ENCODE measurements at places on chromosomes 16 and 17.
A peak's percentile ranks its signal among the peaks of the same experiment; 100 is the strongest.

- DNase-seq, result no peak
Observed at GRCh38 chr17:602436-602835, 112.2 kb downstream of the VPS53 start.

DNA sequence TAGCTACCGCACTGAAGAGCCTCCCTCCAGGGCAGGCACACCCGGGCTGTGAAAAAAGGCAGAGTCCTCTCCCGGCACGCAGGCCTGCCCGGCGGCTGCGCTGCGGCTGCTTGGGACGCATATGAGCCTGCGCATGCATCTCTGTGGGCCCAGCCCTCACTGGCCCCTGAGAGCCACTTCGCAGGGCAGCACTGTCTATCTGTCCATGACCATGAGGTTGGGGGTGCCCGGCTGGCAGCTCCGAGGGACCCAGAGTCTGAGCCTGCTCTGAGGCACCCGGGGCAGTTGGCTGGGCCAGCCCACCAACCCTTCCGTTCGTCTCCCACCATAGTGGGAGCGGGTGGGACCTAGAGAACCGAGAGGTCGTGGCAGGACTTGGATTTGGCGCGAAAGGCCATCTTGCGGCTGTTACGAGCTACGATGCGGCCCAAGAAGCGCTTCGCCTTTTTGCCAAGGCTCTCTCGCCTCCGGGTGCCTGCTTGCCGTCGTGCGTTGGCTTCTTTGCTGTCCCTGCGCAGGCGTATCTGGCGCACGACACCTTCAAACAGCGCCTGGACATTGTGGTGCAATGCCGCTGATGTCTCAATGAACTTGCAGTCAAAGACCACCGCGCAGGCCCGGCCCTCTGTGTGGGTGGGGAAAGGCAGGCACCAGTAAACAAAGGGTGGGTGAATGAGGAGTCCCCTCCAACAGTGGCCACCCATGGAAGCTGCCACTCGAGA lies 3.2 kb upstream of the CDH16 start:
- DNase-seq, result no peak

GRCh38 chr16:88951501-88951900 lies 25.5 kb downstream of the CBFA2T3 start:
- no peak for DNase-seq

DNA sequence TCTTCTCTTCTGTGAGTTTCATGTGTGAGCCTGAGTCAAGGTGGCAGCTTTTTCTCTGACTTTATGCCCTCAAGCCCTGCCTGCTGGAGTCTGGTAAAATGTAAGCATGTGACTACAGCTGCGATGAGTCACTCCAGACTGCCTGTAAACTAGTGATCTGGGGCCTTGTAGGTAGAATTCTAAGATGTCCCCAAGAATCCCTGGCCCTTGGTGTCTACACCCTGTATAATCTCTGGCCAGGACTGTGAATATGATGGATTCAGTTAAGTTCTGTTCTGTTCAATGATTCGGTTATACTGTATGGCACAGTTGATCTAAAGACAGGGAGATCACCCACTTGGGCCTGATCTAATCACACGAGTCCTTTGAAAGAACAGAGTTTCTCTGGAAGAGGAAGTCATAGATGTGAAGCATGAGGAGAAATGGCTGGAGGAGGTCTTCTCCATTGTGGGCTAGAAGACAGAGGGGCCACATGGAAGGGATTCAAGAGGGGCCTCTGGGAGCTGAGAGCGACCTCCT lies 29.8 kb downstream of the PRSS54 start:
- DNase-seq, result no peak

GRCh38 chr17:64784353-64785010 lies 122.4 kb upstream of the SMURF2 start:
- DNase-seq, result no peak

DNA sequence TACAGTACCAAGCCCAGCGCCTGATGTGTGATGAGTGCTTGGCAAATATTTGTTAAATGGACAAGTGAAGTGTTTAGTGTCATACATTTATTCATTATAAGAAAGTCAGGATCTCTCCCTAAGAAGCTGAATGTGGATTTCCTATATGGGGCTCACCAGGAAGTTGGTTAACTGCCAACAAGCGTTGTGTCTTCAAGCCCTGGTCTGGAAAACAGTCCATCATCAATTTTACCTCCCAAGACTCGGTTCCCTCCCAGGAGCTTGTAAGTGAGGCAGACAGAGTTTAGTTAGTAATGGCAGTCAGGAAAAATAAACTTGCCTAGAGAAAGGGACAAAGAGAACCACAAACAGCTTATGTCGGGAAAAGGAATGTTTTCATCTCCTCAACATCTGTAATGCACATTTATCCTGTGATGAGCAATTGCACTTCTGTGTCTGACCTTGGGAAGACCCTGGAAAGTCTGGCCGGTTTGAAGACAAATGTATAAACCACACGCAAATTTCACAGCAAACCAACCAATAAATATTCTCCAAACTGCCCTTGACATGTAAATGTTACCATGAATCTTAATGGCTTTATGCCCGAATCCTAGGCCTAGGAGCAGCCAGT lies 28.3 kb downstream of the C16orf95 start:
- DNase-seq, result no peak

- DNase-seq, result no peak
Observed at GRCh38 chr17:11302401-11303186, 61.6 kb downstream of the SHISA6 start.

DNA sequence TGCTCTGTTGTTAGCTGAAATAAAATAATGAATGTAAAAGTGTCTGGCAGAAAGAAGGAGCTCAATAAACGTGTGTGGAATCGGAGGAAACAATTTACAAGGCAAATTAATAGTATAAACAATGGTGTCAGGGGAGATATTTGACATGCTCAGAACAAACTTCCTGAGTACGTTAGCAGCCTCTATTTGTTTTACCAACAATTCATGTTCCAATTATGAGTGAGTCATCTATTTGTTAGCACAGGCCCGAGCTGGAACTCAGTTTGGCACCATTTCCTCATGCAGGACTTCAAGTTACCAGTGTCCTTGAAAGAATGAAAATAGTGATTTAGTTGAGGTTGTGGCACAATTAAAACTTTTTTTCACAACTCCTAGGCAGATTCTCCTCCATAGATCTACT lies 9.1 kb downstream of the ASIC2 start:
- no peak for DNase-seq

DNA sequence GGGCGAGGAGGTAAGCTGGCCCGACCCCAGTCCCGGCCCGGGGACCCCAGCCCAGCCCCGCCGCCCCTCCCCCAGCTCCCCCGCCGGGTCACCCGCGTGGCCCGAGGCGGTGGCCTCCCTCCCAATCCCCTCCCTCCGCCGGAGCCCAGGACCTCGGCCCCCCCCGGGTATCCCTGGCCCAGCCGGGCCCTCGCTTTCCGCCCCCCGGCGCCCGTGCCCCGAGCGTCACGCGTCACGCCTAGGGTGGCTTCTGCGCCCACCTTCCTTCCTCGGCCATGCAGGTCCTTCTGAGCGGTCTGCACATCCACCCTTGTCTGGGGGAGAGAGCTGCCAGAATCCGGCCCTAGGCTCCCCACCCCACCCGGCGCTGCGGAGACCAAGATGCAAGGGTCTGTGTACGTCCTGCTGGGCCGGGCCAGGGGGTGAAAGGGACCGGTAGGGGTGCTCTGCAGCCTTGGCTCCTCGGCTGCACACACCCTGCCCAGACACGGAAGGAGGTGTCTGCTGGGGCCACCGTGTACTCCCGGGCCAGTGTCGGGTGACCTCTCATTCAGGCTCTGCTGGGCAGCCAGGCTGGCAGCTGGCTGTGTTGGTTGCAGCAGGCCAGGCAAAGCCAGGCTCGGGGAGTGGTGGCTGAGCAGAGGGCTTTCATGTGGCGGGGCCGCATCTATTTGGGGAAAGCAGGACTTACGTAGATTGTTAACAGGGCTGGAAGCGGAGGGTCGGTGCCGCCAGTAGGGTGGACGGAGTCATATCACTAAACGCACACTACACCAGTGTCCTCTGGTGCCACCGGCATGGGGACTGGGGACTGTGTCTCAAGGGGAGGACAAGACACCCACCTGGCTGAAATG lies 754 bp downstream of the RAB11FIP4 start:
- peak; percentile 65 for DNase-seq

- DNase-seq, result no peak
Observed at GRCh38 chr17:65537845-65538674, 23.4 kb downstream of the AXIN2 start.

- DNase-seq, result peak; percentile 65
Observed at GRCh38 chr16:84115919-84116719, 623 bp downstream of the MBTPS1 start.

DNA sequence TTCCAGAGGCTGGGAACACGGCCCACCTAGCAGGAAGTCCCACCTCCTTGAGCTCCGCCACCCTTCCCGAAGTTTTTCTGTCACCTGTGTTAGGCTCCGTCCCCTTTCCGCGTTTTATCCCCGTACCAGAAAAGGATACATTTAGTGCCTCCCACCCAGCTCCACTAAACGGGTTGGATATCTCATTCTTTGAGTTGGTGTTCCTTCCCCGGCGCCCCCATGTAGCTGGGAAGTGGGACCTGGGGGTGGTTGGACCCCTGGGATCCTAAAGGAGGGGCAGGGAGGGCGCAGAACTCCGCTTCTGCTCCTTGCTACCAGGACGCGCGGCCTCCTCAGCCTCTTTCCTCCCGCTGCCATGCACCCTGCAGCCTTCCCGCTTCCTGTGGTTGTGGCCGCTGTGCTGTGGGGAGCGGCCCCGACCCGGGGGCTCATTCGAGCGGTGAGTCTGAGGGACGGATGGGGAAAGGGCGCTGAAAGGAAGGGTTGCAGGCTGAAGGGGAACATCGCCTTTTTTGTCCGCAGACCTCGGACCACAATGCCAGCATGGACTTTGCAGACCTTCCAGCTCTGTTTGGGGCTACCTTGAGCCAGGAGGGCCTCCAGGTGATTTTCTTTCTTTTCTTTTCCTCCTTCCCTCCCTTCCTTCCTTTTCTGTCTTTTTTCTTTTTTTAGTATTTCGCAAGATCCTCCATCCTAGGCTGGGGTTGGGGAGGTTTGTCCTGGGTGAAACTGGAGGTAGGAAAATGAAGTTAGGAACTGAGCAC lies 669 bp downstream of the RNF167 start:
- DNase-seq, result no peak

DNA sequence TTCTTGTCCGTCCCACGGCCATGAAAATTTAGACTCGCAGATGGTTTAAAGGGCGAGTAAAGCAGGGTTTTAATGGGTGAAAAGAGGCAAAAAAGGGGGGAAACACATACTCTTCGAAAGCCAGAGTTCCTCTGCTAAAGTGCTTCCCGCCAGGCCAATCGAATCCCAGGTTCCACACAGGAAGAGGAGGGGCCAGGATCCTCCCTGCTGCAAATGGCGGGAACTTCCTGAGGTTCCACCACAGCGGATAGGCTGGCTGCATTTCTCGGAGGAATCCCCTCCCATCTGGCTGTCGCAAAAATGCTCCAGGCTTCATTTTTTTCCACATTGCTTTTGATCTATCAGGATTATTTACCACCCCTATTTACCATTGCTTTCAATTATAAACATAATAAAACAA lies 670.1 kb upstream of the CA10 start:
- DNase-seq, result no peak

- no peak for DNase-seq
Observed at GRCh38 chr17:73290399-73291259, 21.2 kb downstream of the CDC42EP4 start.

DNA sequence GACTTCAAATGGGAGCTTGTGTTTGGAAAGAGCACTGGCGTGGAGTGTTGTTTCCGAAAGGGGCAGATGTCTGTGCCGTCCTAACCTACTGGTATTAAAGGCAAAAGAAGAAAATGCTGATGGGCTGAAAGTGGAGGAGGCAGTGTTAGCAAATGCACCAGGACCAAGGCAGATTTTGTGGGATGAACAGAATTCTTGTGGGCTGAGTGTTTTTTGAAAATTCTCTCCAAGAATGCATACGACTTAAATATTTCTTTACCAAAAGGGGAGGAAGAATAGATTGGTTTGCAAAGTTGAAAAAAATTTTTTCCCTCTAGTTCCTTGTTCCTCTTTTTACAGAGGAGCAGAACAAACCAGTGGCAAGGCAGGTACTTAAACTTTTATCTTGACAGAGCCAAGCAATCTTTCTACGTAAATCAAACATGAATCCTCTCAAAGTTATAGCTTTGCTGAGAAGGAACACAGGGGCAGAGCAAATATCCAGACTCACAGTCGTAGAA lies 16.8 kb downstream of the MARCHF10 start:
- DNase-seq, result no peak

GRCh38 chr16:54219709-54220108 lies 66.9 kb downstream of the IRX3 start:
- no peak for DNase-seq

DNA sequence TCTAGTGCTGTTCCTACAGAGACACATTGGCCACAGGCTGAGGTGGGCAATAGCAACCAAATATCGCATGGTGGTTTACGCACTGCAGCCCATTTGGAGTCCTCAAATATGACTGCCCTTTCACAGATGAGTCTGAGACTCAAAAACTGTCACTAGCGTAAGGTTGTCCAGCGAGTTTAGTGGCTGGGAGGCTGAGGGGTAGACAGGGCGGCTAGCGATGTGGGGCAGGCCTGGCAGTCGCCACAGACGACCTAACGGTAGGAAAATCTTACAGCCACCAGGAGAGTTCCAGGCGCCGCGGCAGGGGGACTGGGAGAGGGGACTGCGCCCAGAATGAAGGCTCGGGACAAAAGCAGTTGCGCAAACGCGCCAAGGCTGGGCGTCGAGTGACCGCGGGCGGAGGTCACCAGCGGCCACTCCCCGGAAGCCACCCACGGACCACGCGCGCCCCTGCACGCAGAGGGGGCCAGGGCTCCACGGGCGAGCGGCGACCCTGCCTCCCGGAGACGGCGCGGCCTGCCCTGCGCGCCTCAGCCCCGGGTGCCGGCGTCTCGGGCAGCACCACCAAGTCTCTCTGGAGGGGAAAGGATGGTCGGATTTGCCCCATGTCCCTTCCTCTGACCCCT lies 699 bp upstream of the MAP1LC3B start:
- no peak for DNase-seq

GRCh38 chr17:75876938-75877751 lies 1.2 kb downstream of the TRIM47 start:
- peak; percentile 44 for DNase-seq

- DNase-seq, result no peak
Observed at GRCh38 chr17:17819111-17819510, 17.7 kb downstream of the SREBF1 start.

DNA sequence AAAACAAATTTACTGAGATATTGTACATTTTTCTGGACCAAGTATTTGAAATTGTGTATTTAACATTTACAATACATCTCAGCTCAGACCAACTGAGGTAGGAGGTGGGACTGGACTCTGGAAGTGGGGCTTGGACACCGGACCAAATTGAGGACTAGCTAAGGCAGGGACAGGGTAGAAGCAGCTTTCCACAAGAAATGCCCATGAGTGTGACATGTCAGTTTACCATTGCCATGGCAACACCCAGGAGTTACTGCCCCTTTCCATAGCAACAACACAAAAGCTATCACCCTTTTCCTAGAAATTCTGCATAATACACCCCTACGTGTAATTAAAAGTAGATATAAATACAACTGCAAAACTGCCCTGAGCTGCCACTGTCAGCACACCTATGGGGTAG lies 191.5 kb upstream of the ASIC2 start:
- DNase-seq, result no peak

- no peak for DNase-seq
Observed at GRCh38 chr16:51317575-51317974, 166.5 kb upstream of the SALL1 start.

GRCh38 chr16:25217112-25217511 lies 365 bp downstream of the AQP8 start:
- no peak for DNase-seq

- DNase-seq, result no peak
Observed at GRCh38 chr17:74433421-74434121, 1.7 kb downstream of the GPRC5C start.

GRCh38 chr16:78686601-78687000 lies 587.1 kb downstream of the WWOX start:
- DNase-seq, result no peak

Data from retina (tissue), 1 donor.